Smooth muscle cell of trachea (primary cell): ENCODE measurements at places on chromosomes 7 and 10. TPM values are rescaled to one million over a fixed set of nuclear protein-coding genes. Genes with fewer than 3 reads are reported as not detected.

MACROH2A2 gene
- 11.4 and 12.2 TPM in 2 replicates for total RNA-seq

TMEM139 gene
- total RNA-seq = 0.50 TPM in 1 of 2 replicates, not detected in the other

EPO gene
- not detected in 2 replicates for total RNA-seq

SMO gene
- 3.2 and 17.4 TPM in 2 replicates for total RNA-seq

RTKN2 gene
- 0.33 and 1.3 TPM in 2 replicates for total RNA-seq

AKR1D1 gene
- not detected in 2 replicates for total RNA-seq

EIF4EBP2 gene
- 31.6 and 34.2 TPM in 2 replicates for total RNA-seq

FKBP6 gene
- total RNA-seq = not detected in 2 replicates

ZC3HAV1 gene
- total RNA-seq = 33.9 and 43.2 TPM in 2 replicates

PSAP gene
- total RNA-seq = 738 and 1,900 TPM in 2 replicates

EFCAB10 gene
- not detected in 2 replicates for total RNA-seq

TAS2R5 gene
- total RNA-seq = 0.73 and 1.7 TPM in 2 replicates

OR13A1 gene
- not detected in 2 replicates for total RNA-seq

RHEB gene
- 59.2 and 74.9 TPM in 2 replicates for total RNA-seq

FAM25G gene
- total RNA-seq = not detected in 2 replicates

CHN2 gene
- 0.17 and 0.29 TPM in 2 replicates for total RNA-seq

PON2 gene
- total RNA-seq = 56.1 and 65.9 TPM in 2 replicates

CYP2C19 gene
- total RNA-seq = not detected in 2 replicates

ANKRD61 gene
- total RNA-seq = not detected in 2 replicates

SCIN gene
- total RNA-seq = under 0.01 TPM in 2 replicates

KIFBP gene
- 29.1 and 35.9 TPM in 2 replicates for total RNA-seq

ANKRD30A gene
- total RNA-seq = not detected in 2 replicates

PCGF5 gene
- total RNA-seq = 21.3 and 22.5 TPM in 2 replicates

MINPP1 gene
- 36.4 and 52.4 TPM in 2 replicates for total RNA-seq

RAB19 gene
- total RNA-seq = not detected in 2 replicates

LGI1 gene
- under 0.01 and 0.33 TPM in 2 replicates for total RNA-seq

OTUD1 gene
- total RNA-seq = 4.9 and 5.3 TPM in 2 replicates

LBX1 gene
- total RNA-seq = not detected in 2 replicates

UNC5B gene
- 12.9 and 34.2 TPM in 2 replicates for total RNA-seq

PTF1A gene
- not detected in 2 replicates for total RNA-seq

FAM25C gene
- total RNA-seq = not detected in 2 replicates

MUC3A gene
- total RNA-seq = not detected in 2 replicates

PDE6C gene
- not detected in 2 replicates for total RNA-seq

TFPI2 gene
- total RNA-seq = 6.6 and 14.5 TPM in 2 replicates

KCP gene
- under 0.01 and 0.66 TPM in 2 replicates for total RNA-seq

MOGAT3 gene
- total RNA-seq = not detected in 2 replicates

ZNF273 gene
- total RNA-seq = 3.1 and 4.2 TPM in 2 replicates

NUDT13 gene
- 1.2 and 2.5 TPM in 2 replicates for total RNA-seq
